Stimulated activated CD8-positive, alpha-beta memory T cell treated with anti-CD3 and anti-CD28 coated beads, Interleukin-15, amount 100 ng/mL, for 1 hour (primary cell): ENCODE measurements at places on chromosomes 12 and 14.

GRCh38 chr14:81562818-81563217 lies 29.2 kb upstream of the SEL1L start:
- no peak for DNase-seq

DNA sequence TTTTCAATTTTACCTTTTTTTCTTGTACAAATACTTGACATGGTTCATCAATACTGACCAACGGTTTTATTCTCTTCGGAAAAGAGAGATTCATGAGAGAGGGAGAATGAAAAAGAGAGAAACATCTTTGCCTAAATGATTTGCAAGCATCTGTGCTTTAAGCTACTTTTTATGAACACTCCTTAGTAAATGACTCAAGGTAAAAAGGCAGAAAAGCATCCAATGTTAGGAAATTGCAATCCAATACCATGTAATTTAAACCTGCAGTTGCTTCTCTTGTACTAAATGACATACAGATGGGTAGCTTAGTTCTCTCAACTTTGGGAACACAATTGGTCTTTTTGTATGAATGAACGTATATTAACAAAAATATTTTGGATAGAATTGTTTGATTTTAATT lies 46.1 kb downstream of the MSRB3 start:
- DNase-seq: no peak

GRCh38 chr12:130573766-130574165 lies 142.3 kb downstream of the RIMBP2 start:
- DNase-seq: no peak

GRCh38 chr12:110531741-110532333 lies 29.7 kb downstream of the RAD9B start:
- DNase-seq: no peak

- no peak for DNase-seq
These were observed 209.9 kb downstream of the GALC start for GRCh38 chr14:87783071-87783470.

DNA sequence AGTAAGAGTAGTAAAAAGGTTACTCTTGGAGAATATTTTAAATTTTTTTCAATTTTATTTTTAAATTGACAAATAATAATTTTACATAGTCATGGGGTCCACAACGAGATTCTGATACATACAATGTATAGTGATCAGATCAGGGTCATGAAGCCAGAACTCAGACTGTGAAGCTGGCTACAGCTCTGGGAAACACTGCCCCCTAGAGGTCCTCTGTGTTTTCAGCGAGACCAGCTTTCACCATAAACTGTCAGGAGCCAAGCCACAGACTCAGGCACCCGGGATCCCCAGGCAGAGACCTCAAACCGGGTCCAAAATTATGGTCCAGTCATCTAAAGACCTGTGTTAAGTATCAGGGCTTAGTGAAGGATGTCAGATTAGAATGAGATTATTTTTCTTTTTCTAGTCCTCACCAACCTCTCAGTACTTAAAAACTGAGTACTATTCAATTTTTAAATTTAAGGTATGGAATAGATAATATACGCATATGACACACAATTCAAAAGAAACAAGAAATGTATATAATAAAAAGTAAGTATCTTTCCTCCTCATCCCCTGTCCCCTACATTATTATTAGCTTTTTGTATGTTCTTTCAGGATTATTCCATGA lies 397.1 kb downstream of the MDGA2 start:
- no peak for DNase-seq

DNA sequence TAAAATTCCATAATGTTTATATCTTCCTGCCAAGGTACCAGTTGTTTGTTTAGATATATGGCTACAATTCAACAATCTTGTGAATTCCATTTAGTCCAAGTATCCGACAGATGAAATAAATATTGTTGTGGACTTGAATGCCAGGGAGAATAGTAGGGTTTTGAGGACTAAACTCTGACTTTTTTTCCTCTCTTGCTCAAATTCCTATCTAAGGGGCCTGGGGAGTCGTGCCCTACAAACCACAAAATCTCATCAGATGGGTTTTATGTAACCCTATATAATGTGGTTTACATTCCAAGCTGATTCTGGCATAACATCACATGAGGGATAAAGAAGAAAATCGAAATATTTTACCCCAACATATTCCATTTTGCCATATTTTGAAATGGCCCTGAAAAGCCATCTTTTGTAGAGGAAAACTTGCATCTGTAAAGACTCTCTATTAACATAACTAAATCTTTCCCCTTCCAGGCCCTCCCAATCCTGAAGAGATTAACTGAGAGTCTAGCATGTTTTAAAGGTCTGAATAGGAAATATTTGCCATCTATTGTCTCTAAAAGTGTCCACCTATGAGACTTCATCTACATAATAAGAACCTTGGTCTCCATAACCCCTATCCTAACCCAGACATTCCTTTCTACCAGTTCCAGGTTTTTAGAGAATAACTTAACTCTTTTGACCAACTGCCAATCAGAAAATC lies 184.7 kb upstream of the KITLG start:
- DNase-seq: no peak

DNA sequence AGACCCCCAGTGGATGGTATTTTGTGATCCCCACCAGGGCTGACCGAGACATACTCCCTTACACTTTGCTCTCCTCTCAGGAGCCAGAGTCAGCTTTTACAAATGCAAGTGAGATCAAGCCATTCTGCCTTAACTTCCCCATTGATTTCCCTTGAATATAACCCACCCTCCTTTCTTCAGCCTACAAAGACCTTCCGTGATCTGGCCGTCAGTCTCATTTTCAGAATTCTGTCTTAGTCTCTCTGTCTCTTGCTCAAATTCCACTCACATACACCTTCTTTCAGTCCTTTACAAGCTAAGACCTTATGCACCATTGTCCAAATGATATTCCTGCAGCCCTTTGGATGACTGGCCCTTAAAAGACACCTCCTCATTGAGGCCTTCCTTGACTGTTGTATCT lies 39.0 kb upstream of the ELK3 start:
- no peak for DNase-seq

- no peak for DNase-seq
These were observed 47.3 kb upstream of the SRP54 start for GRCh38 chr14:34935488-34935887.

- no peak for DNase-seq
These were observed 162.9 kb downstream of the GXYLT1 start for GRCh38 chr12:41981758-41982157.

GRCh38 chr14:85587151-85587711 lies 57.3 kb downstream of the FLRT2 start:
- DNase-seq: no peak

DNA sequence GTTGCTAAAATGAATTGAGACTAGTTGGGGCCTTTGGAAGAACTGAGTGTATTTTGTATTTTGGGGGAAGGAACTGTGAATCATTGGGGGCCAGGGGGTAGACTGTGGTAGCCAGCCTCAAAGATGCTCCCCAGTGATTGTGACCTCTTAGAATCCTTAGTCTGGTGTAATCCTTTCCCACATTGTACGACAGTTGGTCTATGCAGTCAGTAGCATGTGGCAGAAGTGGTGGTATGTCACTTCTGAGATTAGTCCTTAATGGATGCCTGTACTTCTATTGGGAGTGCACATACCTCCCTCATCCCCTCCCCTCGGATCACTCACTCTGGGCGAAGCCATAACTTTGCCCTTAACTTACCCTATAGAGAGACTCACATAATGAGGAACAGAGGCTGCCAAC lies 48.0 kb downstream of the USP15 start:
- DNase-seq: no peak

- no peak for DNase-seq
These were observed 2.3 kb downstream of the KSR2 start for GRCh38 chr12:117966511-117966910.

GRCh38 chr14:104200106-104200505 lies 61.7 kb downstream of the KIF26A start:
- no peak for DNase-seq

GRCh38 chr12:85004204-85004603 lies 31.9 kb downstream of the TSPAN19 start:
- DNase-seq: no peak

GRCh38 chr12:129245769-129246168 lies 392.5 kb downstream of the GLT1D1 start:
- DNase-seq: no peak

- no peak for DNase-seq
These were observed 8.8 kb downstream of the DTX1 start for GRCh38 chr12:113065126-113066007.

- DNase-seq: no peak
These were observed 78.2 kb downstream of the RGS6 start for GRCh38 chr14:72010474-72010873.

- DNase-seq: peak; percentile 53
These were observed 24.5 kb upstream of the PPP1R13B start for GRCh38 chr14:103871596-103872480.

DNA sequence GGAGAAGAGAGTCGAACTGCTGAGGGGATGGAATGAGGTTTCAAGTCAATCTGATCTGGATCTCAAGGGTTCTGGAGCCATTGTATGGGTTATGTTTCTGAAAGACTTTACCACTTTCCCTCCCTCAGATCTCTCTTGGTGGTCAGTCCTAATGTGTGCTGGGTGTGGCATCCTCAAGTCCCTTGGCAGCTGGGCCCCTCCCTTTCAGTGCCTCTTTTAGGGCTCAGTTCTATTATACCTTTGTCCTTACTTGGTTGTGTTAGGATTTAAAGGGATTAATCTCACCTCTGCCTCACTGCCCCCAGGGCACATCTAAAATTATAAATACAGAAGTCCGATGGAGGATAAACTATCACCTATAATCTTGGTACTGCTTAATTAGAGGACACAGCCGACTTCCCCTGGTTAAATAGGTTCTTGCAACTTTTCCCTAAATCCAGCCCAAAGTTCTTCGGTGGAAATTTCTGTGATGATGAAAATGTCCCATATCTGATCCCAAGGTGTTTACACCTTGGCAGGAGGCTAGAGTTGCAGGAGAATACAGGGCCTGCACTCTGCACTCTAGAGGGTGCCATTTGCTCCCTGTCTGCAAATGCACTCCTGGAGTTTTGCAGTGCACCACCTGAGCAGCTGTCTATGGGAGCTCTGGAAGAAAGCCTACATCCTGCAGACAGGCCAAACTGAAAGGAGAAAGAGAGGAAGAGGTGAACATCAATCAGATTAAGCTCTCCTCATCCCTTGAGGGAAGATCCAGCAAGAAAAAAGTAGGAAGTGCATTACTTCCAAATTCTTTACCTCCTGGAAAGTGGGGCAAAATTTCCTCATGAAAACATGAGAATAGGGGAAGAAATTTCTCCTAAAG lies 106.8 kb downstream of the NUAK1 start:
- no peak for DNase-seq

- DNase-seq: no peak
These were observed 20.1 kb downstream of the TPCN1 start for GRCh38 chr12:113241191-113242025.
